Stimulated activated CD8-positive, alpha-beta memory T cell treated with anti-CD3 and anti-CD28 coated beads, Interleukin-7, amount 100 ng/mL, for 24 hours (primary cell): ENCODE measurements at places on chromosomes 11 and 22.

GRCh38 chr11:8267280-8267679, 3.6 kb upstream of the LMO1 start:
- no peak for DNase-seq

DNA sequence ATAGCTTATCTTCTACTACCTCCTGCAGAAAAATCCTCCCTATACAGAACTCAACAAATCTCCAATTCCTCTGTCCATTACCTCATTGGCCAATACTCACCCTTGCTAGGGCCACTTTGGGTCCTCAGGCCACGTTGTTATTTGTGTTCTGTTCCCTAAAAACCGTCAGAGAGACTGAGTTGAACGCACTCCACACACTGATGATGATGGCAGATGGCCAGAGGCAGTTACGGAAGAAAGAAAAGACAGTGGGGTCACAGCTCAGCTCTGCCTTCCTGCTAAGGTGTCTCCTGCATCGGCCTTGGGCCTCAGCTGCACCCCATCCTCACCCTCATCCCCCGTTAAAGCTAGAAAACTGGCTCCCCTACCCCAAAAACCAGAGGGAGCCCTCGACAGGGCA, 66.2 kb downstream of the MICAL3 start:
- no peak for DNase-seq

GRCh38 chr11:120563703-120564572, 52.4 kb downstream of the GRIK4 start:
- no peak for DNase-seq

- DNase-seq = no peak
These were observed 32.2 kb downstream of the RPL3 start for GRCh38 chr22:39287076-39287725.

DNA sequence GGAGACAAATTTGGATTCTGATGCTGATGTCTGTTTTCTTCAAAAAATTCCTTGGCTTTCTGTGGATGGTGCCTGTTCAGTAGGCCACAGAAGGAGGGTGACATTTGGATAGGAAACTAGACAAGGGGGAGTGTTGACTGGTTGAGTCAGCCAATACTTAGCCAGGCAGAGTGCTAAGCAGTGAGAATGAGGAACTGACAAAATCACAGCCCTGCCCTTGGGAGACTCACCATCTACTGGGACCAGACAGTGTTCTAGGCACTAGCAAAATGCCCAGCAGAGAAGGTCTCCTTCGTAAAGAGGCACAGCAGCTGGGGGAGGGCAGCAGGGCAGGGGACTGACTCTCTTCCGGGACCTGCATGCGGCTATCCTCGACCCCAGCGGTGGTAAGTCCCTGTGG, 190.2 kb downstream of the DSCAML1 start:
- no peak for DNase-seq

DNA sequence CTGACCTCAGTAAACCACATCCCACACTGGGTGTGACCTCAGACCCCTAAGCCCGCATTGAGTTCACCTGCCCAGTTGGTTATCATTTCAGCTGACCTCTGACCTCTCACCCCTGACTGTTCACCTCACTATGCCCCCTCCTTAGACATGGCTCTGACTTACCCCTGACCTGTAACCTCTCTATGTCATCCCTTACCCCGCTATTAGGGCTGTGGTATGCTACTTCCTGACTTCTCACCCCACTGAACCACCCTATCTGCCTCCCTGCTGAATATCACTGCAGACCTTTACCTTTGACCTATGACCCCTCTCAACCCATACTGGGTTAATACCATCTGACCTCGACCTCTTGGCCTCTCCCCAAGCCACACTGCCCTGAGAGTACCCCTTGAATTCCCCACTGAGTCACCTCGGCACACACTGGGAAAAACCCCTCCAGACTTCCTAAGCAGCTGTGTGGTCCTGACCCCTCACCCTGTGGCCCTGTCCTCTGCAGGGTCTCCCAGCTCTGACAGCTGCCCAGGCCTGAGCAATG, 8.3 kb downstream of the PLCB3 start:
- no peak for DNase-seq

GRCh38 chr11:3108183-3108721, 51.0 kb upstream of the CARS1 start:
- no peak for DNase-seq
